GM23248 (cell line): ENCODE measurements at places on chromosomes 16 and 17. TPM values are rescaled to one million over a fixed set of nuclear protein-coding genes. Genes with fewer than 3 reads are reported as not detected.

GRCh38 chr16:24635900-24636610, 93.4 kb upstream of the TNRC6A start:
- H3K4me3 ChIP-seq: peak overlapping the region; percentile 28
- no peaks in the 10 kb centered on the region for H3K36me3 ChIP-seq
- peak; percentile 90 for DNase-seq
- H3K4me1 ChIP-seq: peaks cover 15% of the 10 kb centered on the region
- peak overlapping the region; percentile 67 for H3K27ac ChIP-seq

GRCh38 chr16:54000361-54000760, 286.2 kb downstream of the IRX3 start:
- DNase-seq: no peak
- no peaks in the 10 kb centered on the region for H3K27me3 ChIP-seq
- no peaks in the 10 kb centered on the region for H3K36me3 ChIP-seq

GRCh38 chr16:17184026-17184425, 286.7 kb downstream of the XYLT1 start:
- no peaks in the 10 kb centered on the region for H3K27me3 ChIP-seq
- peaks cover 4% of the 10 kb centered on the region; the same call in 1 of the 2 replicates for H3K36me3 ChIP-seq
- DNase-seq: no peak
- no peaks in the 10 kb centered on the region for H3K4me1 ChIP-seq

Gene OTOP3
- not detected in 2 replicates for total RNA-seq

Gene TAT
- total RNA-seq: not detected in 2 replicates

Gene SDK2
- total RNA-seq: under 0.01 TPM in 1 of 2 replicates, not detected in the other
